ENCODE measurements at places on chromosomes 5 and 9.

DNA sequence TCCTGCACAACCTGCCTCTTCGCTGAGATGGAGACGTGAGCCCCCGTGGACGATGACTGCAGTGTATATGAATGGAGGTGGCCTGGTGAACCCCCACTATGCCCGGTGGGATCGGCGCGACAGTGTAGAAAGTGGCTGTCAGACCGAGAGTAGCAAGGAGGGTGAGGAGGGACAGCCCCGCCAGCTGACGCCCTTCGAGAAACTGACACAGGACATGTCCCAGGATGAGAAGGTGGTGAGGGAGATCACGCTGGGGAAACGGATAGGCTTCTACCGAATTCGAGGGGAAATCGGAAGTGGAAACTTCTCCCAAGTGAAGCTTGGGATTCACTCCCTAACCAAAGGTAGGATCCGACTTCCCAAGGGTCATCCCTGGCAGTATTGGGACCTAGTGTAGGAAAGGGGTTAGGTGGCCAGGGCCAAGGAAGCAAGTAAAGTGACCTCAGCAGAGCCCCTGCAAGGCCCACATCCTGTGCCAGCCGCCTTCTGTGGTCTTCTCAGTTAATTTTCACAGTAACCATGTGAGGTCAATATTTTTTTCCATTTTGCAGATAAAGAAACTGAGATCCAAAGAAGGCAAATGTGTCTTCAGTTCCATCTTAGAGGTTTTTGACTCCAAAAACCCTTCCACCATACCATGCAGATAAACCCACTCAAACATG, 53.8 kb downstream of the NIM1K start:
- no peak overlapping the region for H3K4me3 ChIP-seq
- no peaks in the 10 kb centered on the region for H3K4me1 ChIP-seq
- H3K27ac ChIP-seq = no peak overlapping the region
- H3K36me3 ChIP-seq = no peaks in the 10 kb centered on the region

GRCh38 chr9:114285166-114285867, 37.6 kb upstream of the ORM1 start:
- 0 out of 2 replicates have a peak, but pooled peaks cover 4% of the 10 kb centered on the region for H3K36me3 ChIP-seq
- peak; percentile 36 for DNase-seq
- no peak overlapping the region for H3K4me3 ChIP-seq
- no peaks in the 10 kb centered on the region for H3K27me3 ChIP-seq
- H3K27ac ChIP-seq = no peak overlapping the region

DNA sequence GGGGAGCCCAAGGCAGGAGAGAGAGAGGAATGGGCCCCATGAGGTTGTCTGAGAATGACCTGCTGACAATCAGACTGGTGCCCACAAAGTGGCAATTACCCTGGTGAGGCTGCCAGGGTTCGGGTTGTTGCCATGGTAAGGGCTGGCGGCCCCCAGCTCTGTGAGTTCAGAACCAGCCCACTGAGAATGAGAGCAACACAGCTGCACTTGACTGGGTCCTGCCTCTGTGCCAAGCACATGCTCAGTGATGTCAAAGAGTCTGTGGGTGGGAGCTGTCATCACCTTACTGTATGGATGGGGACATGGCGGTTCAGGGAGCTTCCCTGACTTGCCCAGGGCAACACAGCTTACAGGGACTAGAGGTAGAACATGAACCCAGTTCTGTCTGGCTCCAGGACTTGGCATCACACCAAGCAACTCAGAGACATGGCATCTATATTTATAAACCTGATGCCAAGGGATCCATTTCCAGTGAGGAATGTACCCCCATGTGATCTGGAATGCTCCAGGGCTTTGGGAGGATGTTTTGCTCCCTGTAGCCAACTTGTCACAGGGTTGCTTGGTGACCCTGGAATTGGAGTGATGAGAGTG, 38.2 kb upstream of the TEX48 start:
- no peak overlapping the region for H3K27ac ChIP-seq
- no peak overlapping the region for H3K4me3 ChIP-seq

DNA sequence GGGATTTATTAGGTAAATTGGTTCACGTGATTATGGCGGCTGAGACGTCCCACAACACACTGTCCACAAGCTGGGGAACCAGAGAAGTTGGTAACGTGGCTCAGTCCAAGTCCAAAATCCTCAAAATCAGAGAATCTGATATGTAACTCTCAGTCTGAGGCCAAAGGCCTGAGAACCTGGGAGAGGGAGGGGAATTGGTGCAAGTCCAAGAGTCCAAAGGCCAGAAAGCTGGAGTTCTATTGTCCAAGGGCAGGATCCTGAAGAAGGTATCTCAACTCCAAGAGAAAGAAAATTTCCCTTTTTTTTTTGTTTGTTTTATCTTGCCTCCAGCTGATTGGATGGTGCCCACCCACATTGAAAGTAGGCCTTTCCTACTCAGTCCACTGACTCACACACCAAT, 83.8 kb downstream of the PRDM9 start:
- H3K27me3 ChIP-seq = no peaks in the 10 kb centered on the region
- no peaks in the 10 kb centered on the region for H3K4me1 ChIP-seq
- H3K4me3 ChIP-seq = no peak overlapping the region
- DNase-seq = no peak

DNA sequence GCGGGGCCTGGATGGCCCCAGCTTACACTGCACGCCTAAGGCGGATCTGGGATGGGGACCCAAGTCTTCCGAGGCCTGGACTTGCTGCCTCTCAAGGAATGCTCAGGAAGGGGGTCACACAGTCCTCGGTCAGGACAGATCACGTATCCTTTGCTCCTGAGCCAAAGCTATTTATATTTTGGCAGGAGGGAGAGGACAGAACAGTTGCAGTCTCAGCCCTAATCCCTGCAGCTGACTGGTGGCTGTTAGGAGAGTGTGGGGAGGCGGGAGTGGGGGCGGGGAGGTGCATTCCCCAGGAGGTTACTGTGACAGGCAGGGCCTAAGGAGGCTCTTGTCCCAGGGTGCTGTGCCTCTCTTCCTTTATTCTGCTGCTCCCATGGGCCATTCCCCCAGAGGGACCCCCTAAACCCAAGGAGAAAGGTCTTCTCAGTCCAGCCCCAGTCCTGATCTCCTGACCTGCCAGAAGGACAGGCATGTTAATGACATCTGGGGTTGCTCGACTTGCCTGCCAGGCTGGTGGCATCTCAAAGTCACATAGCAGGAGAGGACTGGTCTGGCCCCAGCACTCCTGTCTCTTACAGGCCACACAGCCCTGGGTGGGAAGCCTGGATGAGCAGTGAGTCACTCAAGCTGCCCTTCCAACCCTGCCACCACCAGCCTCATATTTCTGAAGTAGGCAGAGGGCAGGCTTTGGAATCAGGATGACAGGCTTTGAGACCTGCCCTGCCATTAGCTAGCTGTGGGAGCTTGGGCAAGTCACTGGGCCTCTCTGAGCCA, 51.9 kb downstream of the COL27A1 start:
- DNase-seq = no peak
- H3K36me3 ChIP-seq = no peaks in the 10 kb centered on the region

DNA sequence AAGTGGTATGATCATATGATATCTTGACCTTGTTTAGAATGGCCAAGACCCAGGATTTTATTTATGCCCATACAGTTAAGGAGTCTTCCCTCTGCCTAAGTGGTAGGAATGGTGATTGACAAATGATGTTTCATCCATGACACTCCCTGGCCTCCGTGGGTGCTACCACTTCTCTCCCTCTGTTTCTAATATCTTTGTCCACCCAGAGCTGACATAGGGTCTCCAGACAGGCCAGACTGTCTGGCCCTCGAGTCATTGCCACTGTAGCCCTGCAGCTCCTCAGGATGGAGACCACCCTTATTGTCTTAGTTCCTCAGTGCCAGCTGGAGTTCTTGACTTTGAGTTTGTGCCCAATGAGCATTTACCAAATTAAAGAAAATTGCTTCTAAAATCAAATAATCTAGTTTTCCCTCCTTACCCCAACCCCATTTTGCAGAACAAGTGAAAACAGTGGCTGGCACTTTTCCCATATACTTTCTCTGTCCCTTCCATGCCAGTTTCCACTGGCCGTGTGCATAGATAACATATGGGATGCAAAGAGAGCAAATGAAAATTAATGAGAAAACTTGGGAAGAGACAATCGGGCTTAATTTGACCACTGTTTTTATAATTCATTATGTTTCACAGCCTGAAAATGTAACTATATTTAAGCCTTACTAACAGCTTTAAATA, 235.7 kb downstream of the NSG2 start:
- DNase-seq = no peak
- H3K36me3 ChIP-seq = no peaks in the 10 kb centered on the region
- H3K27me3 ChIP-seq = no peaks in the 10 kb centered on the region
- H3K27ac ChIP-seq = no peak overlapping the region

DNA sequence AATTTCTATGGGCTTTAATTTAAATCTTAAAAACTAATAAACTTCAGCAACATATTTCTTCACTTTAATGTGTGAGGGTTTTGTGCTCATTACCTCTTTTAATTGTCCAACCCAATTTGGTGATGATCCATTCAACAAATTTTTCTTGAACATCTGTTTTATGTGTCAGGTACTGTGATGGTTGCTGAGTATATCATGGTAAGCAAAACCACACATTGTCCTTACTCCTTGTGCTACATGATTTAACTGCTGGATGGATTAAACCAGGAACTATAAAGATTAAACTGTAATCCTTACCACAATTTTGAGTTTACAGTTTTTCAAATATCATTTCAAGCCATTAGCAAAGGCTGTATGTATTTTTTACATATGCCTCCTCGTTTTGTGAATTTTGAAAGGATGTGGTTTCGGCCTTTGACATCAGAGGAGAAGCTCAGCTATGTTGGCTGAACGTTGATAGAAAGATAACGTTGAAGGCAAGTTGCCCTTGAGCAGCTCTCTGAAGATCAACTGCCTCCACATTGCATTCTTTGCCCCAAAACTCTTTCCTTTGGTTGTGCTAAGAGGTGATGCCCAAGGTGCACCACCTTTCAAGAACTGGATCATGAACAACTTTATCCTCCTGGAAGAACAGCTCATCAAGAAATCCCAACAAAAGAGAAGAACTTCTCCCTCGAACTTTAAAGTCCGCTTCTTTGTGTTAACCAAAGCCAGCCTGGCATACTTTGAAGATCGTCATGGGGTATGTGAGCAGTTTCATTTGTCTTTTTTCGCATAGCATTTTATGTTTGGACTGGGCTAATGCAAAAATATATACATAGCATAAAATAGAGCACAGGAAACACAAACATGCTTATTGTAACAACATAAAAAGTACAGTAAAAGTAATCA, at the start of gene ITK:
Gene ITK, plus strand, starts transcription at position 467 of the 891 bp plus-strand sequence. Its CDS starts 138 bp downstream, at position 605.
- no peak for DNase-seq
- no peak within 1 kb of the TSS for H3K4me3 ChIP-seq
- H3K36me3 ChIP-seq = no peaks in the 10 kb centered on the region

DNA sequence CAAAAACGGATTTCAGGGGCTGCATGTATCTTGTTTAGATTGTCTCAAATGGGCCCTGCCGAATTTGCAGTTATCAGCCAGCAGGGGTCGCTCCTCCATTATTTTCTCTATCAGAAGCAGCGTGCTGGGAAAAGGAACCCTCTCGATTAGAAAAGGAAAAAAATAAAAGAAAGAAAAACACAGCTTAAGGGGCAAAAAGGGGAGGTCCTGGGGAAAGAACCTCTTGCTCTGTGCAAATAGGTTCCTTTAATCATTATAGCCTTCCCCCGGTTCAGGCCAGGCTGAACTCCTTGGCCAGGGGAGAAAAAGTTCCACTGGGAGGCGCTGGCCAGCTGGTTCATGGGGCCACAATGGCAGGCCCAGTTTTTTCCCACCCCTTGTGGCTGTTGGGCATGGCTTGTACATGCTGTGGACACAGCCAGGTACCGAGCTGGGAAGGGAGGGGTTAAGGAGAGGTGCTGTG, 25.0 kb upstream of the CAPSL start:
- H3K36me3 ChIP-seq = peaks cover 6% of the 10 kb centered on the region
- no peak overlapping the region for H3K27ac ChIP-seq
- H3K4me3 ChIP-seq = 0 out of 2 replicates have a peak overlapping the region, but pooled peaks have one; percentile 30
- DNase-seq = peak; percentile 69

DNA sequence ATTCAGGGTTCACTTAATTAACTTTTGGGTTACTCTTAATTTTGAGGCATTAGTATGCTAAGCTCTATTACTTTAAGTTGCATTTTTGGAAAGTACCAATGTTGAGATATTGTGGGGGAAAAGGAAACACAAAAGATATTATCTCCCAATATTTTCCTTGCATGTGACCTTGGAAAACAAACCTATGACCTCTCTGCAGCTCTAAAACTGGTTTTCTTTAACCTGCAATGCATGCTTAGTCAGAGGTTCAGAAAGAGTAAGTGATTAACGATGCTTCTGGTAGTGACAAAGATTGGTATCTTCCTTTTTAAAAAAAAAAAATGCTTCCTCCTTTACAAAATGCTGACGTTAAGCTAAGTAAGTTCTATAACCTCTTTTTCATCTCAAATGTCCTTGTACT, 44.9 kb upstream of the CDH18 start:
- no peak overlapping the region for H3K27ac ChIP-seq
- H3K4me3 ChIP-seq = no peak overlapping the region
- H3K4me1 ChIP-seq = no peaks in the 10 kb centered on the region
- no peak for DNase-seq
- no peaks in the 10 kb centered on the region for H3K27me3 ChIP-seq

- H3K4me3 ChIP-seq = no peak overlapping the region
- no peak overlapping the region for H3K27ac ChIP-seq
- peaks cover 21% of the 10 kb centered on the region for H3K36me3 ChIP-seq
- H3K4me1 ChIP-seq = peaks cover 5% of the 10 kb centered on the region
- no peaks in the 10 kb centered on the region for H3K27me3 ChIP-seq
Measured at GRCh38 chr9:127067603-127068220, 54.7 kb downstream of the ANGPTL2 start.

- no peak within 1 kb of the TSS for H3K4me3 ChIP-seq
- H3K27me3 ChIP-seq = no peaks in the 10 kb centered on the region
- peaks cover 8% of the 10 kb centered on the region for H3K4me1 ChIP-seq
- no peak within 1 kb of the TSS for H3K27ac ChIP-seq
- DNase-seq = peak; percentile 74
Measured at GRCh38 chr9:114805670-114806525, at the start of gene TNFSF15. Gene TNFSF15, minus strand, starts transcription at chr9:114806039. Its CDS starts 27 bp downstream, at chr9:114806012.

DNA sequence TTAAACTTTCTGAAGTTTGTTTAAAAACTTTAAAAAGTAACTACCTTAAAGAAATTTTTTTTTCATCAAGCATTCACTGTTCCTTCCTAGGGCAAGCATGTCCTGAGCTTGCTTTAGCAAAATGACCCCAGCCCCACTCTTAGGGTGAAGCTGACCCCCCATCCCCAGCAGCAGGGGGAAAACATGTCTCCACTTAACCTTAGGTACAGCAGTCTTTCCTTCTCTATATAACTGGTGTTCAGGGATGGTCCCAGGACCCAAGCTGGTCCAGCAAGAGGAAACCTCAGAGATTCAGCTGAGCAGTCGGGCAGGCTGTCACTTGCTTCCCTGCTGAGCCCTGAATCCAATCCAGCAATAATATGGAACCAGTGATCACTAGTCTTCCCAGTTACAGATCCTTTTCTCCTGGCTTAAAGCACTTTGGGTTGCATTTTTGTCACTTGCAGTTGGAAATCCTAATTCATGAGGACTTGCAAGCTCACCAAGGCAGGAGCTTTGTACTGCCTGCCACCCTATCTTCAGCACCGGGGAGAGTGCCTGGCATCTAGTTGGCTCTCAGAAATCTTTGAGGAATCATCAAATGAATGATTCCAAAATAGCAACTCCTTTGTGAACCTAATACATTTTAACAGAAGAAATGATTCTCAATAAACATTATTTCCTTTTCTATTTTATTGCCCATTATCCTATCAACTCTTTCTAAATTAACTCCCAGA, 91.2 kb downstream of the FSTL4 start:
- no peaks in the 10 kb centered on the region for H3K4me1 ChIP-seq
- H3K27ac ChIP-seq = no peak overlapping the region
- no peak overlapping the region for H3K4me3 ChIP-seq
- no peak for DNase-seq

GRCh38 chr5:143471666-143472464, 68.4 kb upstream of the NR3C1 start:
- no peak for DNase-seq
- no peak overlapping the region for H3K4me3 ChIP-seq
- H3K36me3 ChIP-seq = no peaks in the 10 kb centered on the region
- no peaks in the 10 kb centered on the region for H3K4me1 ChIP-seq

Measured in H9 (cell line).